Naive B cell (primary cell): ENCODE measurements at places on chromosomes 4 and X. TPM values are rescaled to one million over a fixed set of nuclear protein-coding genes. Genes with fewer than 3 reads are reported as not detected.

CXCL5 gene
- polyA plus RNA-seq = not detected

GRCh38 chr4:139266583-139267257, 13.3 kb downstream of the MGARP start:
- DNase-seq = peak; percentile 47
- peak overlapping the region; percentile 5 for H3K27ac ChIP-seq
- H3K4me3 ChIP-seq = peak overlapping the region; percentile 83
- H3K4me1 ChIP-seq = peaks cover 11% of the 10 kb centered on the region

AFF2 gene
- 0.23 TPM for polyA plus RNA-seq

CDS1 gene
- not detected for polyA plus RNA-seq

UGT2A1 gene
- not detected for polyA plus RNA-seq

ASB11 gene
- polyA plus RNA-seq = not detected

GRCh38 chr4:89754531-89754930, 82.4 kb downstream of the SNCA start:
- H3K27me3 ChIP-seq = no peaks in the 10 kb centered on the region
- no peaks in the 10 kb centered on the region for H3K36me3 ChIP-seq
- H3K27ac ChIP-seq = no peak overlapping the region
- DNase-seq = no peak
- H3K4me3 ChIP-seq = no peak overlapping the region
- no peaks in the 10 kb centered on the region for H3K4me1 ChIP-seq

DNA sequence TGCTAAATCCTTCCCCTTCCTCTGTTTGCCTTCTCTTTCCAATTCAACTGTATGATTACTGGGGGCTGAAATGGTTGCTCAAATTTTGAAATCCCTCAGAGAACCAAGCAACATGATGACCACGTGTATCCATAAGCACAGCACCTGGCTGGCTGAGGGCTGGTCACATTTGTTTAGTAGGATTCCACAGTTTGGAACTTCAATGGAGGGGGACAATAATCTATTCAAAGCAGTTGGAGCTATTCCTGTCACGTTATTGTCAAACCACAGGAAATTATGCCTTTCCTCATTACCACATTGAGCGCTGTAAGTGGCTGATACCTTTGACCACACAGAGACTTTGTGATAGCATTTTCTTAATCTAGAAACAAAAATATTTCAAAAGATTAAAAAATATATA, 7.0 kb downstream of the TMSB4X start:
- no peak for DNase-seq
- H3K4me1 ChIP-seq = peaks cover 83% of the 10 kb centered on the region
- H3K27ac ChIP-seq = peak overlapping the region; percentile 93
- H3K36me3 ChIP-seq = peaks cover 10% of the 10 kb centered on the region
- H3K4me3 ChIP-seq = no peak overlapping the region

- no peak overlapping the region for H3K4me3 ChIP-seq
- H3K4me1 ChIP-seq = no peaks in the 10 kb centered on the region
- no peak overlapping the region for H3K27ac ChIP-seq
These were observed 2352.3 kb downstream of the PCDH7 start for GRCh38 chr4:33072298-33073089.

GRCh38 chr4:176794651-176795050, 1.9 kb upstream of the VEGFC start:
- DNase-seq = no peak
- H3K27ac ChIP-seq = no peak overlapping the region
- H3K4me1 ChIP-seq = peaks cover 11% of the 10 kb centered on the region

USP46 gene
- 1.6 TPM for polyA plus RNA-seq

GRCh38 chr4:34644579-34645115, 1599.7 kb downstream of the ARAP2 start:
- DNase-seq = no peak
- no peaks in the 10 kb centered on the region for H3K27me3 ChIP-seq
- H3K4me1 ChIP-seq = no peaks in the 10 kb centered on the region
- H3K4me3 ChIP-seq = no peak overlapping the region
- H3K27ac ChIP-seq = no peak overlapping the region

- no peaks in the 10 kb centered on the region for H3K27me3 ChIP-seq
- no peaks in the 10 kb centered on the region for H3K4me1 ChIP-seq
- no peak overlapping the region for H3K27ac ChIP-seq
- no peak for DNase-seq
These were observed 280.7 kb downstream of the RAPGEF2 start for GRCh38 chr4:159383562-159383931.

GRCh38 chr4:177100307-177100706, 209.4 kb upstream of the NEIL3 start:
- no peaks in the 10 kb centered on the region for H3K4me1 ChIP-seq
- no peak overlapping the region for H3K27ac ChIP-seq
- no peaks in the 10 kb centered on the region for H3K36me3 ChIP-seq
- H3K4me3 ChIP-seq = no peak overlapping the region
- no peak for DNase-seq

- H3K4me3 ChIP-seq = no peak overlapping the region
- no peaks in the 10 kb centered on the region for H3K4me1 ChIP-seq
- no peaks in the 10 kb centered on the region for H3K36me3 ChIP-seq
- H3K27ac ChIP-seq = no peak overlapping the region
- peaks cover 12% of the 10 kb centered on the region for H3K27me3 ChIP-seq
- DNase-seq = no peak
These were observed 25.4 kb upstream of the NMU start for GRCh38 chr4:55661398-55662056.

DNA sequence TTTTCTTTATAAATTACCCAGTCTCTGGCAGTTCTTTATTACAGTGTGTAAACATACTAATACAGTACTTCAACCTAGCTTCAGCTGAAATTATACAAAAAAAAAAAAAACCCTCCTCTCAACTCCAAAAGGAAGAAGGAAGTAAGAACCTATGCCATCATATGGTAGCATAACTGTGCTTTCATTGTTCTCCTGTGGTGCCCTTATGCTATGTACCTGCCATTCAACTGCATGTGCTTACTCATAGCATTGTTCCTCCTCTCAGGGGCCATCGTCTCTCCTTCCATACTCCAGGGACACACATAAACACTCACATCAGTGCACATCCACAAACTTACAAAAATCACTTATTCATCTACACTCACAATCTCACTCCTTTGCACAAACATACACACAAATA, 470.1 kb upstream of the HS3ST1 start:
- H3K4me3 ChIP-seq = no peak overlapping the region
- DNase-seq = no peak
- H3K36me3 ChIP-seq = peaks cover 17% of the 10 kb centered on the region
- peak overlapping the region; percentile 26 for H3K27ac ChIP-seq

DNA sequence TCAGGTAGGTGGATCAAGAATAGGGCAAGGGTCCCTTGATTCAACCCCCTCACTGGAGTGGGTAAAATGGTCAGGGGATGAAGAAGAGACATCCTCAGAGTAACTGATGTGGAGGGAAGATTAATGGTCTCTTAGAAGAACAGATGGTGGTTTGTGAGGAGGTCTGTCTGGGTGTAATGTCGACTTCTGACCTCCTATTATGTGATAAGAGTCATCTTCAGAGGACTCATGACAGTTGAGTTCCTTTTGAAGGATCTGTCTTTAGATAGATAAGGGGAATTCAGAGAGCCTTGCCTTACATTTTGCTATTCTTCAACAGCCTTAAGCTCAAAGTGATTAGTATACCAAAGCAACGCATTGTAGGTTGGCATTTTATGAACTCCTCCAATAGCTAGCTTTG, 27.1 kb upstream of the MAGEA8 start:
- H3K4me1 ChIP-seq = no peaks in the 10 kb centered on the region
- DNase-seq = no peak
- H3K4me3 ChIP-seq = no peak overlapping the region

SLC7A11 gene
- not detected for polyA plus RNA-seq

- H3K27me3 ChIP-seq = no peaks in the 10 kb centered on the region
- H3K4me1 ChIP-seq = no peaks in the 10 kb centered on the region
- no peak for DNase-seq
These were observed 169.7 kb downstream of the TMEM47 start for GRCh38 chrX:34487364-34487763.

GRCh38 chr4:145436114-145436513, 45.5 kb upstream of the SMAD1 start:
- H3K4me1 ChIP-seq = no peaks in the 10 kb centered on the region
- no peak overlapping the region for H3K4me3 ChIP-seq
- H3K36me3 ChIP-seq = no peaks in the 10 kb centered on the region
- H3K27ac ChIP-seq = no peak overlapping the region
- peaks cover 17% of the 10 kb centered on the region for H3K27me3 ChIP-seq

DNA sequence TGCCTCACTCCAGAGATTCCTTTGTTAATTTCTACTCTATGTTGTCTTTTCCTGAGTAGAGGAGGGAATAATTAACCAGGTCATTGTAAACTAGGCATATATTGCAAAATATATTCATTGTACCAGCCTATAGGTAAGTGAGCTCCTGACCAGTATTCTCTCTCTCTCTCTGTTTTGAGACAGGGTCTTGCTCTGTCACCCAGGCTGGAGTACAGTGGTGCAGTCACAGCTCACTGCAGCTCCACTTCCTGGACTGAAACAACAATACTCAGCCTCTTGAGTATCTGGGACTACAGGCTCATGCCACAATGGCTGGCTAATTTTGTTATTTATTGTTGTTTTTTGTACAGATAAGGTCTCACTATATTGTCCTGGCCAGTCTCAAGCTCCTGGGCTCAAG, 198.3 kb downstream of the ARAP2 start:
- H3K27ac ChIP-seq = no peak overlapping the region
- H3K4me3 ChIP-seq = no peak overlapping the region
- H3K27me3 ChIP-seq = no peaks in the 10 kb centered on the region
- peaks cover 2% of the 10 kb centered on the region for H3K4me1 ChIP-seq
- H3K36me3 ChIP-seq = no peaks in the 10 kb centered on the region
- DNase-seq = no peak

GRCh38 chr4:163295138-163295537, 37.3 kb downstream of the NPY1R start:
- no peaks in the 10 kb centered on the region for H3K4me1 ChIP-seq
- H3K4me3 ChIP-seq = no peak overlapping the region
- no peaks in the 10 kb centered on the region for H3K36me3 ChIP-seq

GRCh38 chrX:67100031-67100884, 443.6 kb upstream of the AR start:
- no peaks in the 10 kb centered on the region for H3K36me3 ChIP-seq
- H3K4me1 ChIP-seq = no peaks in the 10 kb centered on the region
- H3K27ac ChIP-seq = no peak overlapping the region
- H3K27me3 ChIP-seq = no peaks in the 10 kb centered on the region
- DNase-seq = no peak

DNA sequence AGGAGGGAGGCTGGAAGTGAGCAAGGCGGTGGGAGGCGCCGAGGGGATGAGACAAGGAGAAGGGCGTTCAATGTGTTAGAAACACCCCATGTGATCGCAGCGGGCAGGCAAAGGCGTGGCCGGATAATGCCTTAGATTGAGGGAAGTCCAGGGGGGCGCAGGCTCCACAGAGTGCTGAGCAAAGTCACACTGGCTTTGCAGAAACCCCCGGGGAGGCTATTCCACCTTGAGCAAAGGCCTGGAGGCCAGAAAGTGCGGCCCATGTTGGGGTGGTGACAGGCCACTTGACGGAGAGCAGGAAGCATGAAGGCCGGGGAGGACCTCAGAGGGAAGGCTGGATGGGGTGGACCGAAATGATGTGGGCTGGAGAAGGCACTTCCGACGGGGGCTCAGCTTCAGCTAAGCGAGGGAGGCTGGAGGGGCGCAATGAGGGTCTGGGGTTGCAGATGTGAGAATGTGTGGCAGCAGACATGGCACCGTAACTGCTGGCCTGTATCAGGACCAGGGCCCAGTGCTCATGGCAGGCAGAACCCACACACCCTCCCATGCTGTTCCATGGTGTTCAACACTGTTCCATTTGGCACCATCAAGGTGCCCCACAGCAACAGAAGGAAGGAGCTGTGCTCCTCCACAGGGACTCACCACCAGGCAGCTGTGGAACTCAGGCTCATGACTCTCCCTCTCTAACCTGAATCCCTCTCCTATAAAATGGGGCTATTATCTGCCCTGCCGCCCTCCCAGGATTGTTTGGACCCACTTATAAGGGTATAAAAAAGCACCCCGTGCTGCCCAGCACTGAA, 50.3 kb downstream of the HMX1 start:
- H3K27ac ChIP-seq = no peak overlapping the region
- peaks cover 5% of the 10 kb centered on the region for H3K27me3 ChIP-seq
- H3K4me1 ChIP-seq = no peaks in the 10 kb centered on the region
- no peaks in the 10 kb centered on the region for H3K36me3 ChIP-seq

NAP1L5 gene
- 1.2 TPM for polyA plus RNA-seq

DNA sequence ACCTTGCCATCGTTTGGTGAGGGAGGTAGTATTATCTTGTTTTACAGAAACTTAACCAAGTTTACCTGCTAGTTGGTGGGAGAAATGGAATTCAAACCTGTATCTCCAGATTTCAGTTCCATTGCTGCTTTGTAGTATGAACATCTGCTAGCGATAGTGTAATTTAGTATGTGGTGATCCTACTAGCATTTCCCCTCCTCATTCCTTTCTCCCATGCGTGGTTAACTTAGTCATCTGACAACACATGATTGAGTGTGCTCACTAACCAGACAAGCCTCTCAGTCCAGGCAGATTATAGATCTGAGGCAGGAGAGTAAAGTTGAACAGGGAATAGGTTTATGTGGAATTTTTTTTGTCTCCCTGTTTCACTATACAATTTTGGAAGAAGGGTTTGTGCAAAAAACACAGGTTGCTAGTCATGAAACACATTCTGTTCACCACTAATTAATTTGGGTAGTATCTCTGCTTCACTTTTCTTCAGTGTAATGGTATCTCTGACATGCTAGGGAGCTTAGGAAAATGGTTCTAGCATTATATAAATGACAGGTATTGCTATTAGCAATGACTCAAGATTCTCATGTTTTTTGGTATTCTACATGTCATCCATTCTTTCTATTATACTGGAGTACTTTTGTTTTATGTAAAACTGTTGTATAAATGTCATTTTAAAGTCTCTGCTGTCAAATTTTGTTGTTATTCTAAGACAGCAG, 21.7 kb downstream of the RBPJ start:
- DNase-seq = no peak
- H3K4me1 ChIP-seq = peaks cover 52% of the 10 kb centered on the region
- H3K27ac ChIP-seq = peak overlapping the region; percentile 25
- no peaks in the 10 kb centered on the region for H3K36me3 ChIP-seq

GRCh38 chrX:136076942-136077341, 70.4 kb upstream of the FHL1 start:
- DNase-seq = no peak
- no peaks in the 10 kb centered on the region for H3K4me1 ChIP-seq
- no peaks in the 10 kb centered on the region for H3K36me3 ChIP-seq
- no peak overlapping the region for H3K4me3 ChIP-seq
- peaks cover 21% of the 10 kb centered on the region for H3K27me3 ChIP-seq
- H3K27ac ChIP-seq = no peak overlapping the region
